Stimulated activated CD4-positive, alpha-beta T cell treated with anti-CD3 and anti-CD28 coated beads, Interleukin-1b, Interleukin-23, amount 100 ng/mL, for 1 hour (primary cell): ENCODE measurements at places on chromosomes 2 and 18.

DNA sequence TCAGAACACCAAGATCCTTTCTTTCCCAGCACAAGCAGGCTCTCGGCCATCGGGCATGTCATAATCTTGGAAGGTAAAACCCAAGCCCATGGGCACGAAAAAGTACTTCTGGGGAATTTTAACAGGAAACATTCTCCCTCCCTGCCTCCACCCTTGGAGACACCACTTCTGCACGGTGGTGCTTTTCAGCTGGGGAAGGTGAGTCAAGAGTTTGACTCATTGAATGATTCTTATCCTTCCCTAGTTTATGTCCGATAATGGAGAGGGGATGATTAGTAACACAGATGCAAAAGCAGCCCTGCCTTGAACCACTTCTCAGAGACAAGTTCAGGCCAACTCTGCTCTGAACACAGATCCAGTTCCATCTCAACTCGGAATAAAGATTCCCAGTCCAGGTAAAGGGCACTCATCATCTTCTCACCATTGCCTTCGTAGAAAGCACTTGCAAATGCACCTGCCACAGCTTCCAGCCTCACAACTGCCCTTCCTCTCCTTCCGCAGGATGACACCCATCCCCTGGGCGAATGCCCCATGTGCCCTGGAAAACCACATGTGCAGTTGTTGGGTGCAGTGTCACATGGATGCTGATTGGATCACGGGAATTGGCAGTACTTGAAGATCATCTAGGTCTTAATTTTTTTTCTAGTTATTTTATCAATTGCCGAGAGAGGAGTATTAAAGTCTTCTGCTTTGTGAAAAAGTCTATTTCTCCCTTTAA, 136.2 kb downstream of the PXDN start:
- DNase-seq, result no peak

GRCh38 chr2:73172963-73173362, 29.4 kb upstream of the NOTO start:
- DNase-seq, result peak; percentile 41

DNA sequence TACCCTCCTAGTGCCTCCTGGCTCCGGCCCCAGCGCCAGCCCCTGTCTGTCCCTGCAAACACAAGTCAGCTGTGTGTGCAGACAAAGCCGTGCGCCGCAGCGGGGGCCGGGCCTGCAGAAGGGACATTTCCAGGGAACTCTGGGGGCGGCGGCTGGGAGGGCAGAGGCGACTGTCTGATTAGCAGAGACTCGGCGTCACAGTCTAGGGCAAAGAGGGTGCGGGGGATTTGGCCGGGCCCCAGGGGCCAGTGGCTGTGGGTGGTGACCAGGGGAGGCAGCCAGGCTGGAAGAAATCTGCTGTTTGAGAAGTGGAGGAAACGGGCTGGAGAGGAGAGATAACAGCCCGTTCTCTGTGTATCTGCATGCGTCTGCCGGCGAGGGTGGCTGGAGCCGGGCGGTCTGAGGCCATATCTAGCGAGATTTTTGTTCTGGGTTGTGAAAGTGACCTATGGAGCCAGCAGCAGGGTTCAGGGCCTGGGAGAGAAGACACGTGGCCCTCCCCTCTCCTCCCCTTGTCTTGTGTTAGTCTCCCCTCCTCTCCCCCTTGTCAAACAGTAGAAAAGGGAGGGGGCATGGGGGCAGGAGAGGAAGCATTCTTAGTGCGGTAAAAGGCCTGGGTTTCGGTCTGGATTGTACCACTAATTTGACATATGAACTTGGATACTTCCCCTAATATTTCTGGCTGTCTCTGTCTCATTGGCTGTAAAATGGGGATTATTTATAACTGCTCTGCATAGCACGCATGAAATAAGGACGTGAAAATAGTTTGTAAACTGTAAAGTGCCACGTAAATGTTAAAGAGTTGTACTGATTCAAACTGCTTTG, 169.4 kb downstream of the SMAD7 start:
- no peak for DNase-seq

GRCh38 chr2:241863536-241863954, 4.9 kb upstream of the PDCD1 start:
- DNase-seq, result no peak

DNA sequence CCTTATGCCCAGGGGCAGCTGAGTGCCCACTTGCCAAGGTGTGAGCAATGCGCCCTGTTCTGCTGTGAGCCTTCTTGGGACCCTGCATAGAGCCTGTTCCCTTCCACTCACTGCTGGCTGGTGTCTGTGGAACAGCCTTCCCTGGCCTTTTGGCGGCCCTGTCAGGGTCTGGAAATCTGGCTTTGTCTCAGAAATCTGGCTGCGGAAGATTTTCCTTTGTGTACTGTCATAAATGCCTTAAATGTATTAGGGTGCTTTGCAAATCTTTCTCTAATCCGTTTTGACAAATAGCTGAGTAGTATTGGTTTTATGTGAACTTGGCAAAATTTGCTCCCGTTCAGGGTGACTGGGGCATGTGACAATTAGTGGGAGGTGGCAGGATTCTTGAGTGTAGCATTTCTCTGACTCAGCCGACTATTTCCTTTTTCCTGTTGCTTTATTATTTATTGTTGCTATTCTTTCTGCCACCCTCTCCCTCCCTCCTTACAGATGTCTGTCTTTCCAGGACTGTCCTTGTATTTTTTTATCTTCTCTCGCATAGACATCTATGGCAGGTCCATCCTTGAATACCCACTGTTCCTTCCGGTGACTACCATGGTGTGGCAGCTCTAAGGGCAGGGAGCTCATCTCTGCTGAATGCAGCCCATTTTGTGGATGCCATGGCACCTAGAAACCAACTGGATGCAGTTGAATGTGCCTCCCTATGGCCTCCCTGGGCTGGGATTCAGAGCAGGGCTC, 41.8 kb downstream of the LDLRAD4 start:
- no peak for DNase-seq

- no peak for DNase-seq
Observed at GRCh38 chr2:126881591-126881990, 17.1 kb upstream of the TEX51 start.

- DNase-seq, result no peak
Observed at GRCh38 chr2:239769554-239770245, 255.4 kb downstream of the NDUFA10 start.

GRCh38 chr2:185187421-185187820, 551.2 kb upstream of the FSIP2 start:
- no peak for DNase-seq

- no peak for DNase-seq
Observed at GRCh38 chr2:72043985-72044384, 103.7 kb downstream of the CYP26B1 start.

DNA sequence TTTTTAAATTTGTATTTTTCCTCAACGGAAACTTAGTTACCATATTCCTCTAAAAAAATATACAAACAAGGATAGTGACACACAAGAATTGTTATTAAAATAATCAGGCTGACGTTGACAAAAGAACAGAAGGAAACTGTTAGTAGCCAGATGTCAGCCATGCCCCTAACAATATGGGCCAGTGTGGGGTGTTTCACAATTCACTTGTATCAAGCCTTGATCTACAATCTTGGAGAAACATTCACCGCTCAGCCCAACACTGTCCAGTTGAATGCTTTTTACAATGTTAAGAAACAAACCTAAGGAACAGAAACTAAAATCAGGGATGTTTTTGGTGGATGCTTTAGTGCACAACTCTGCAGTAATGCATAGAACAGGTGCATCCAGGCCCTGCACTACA, 44.6 kb downstream of the TMEFF2 start:
- no peak for DNase-seq

DNA sequence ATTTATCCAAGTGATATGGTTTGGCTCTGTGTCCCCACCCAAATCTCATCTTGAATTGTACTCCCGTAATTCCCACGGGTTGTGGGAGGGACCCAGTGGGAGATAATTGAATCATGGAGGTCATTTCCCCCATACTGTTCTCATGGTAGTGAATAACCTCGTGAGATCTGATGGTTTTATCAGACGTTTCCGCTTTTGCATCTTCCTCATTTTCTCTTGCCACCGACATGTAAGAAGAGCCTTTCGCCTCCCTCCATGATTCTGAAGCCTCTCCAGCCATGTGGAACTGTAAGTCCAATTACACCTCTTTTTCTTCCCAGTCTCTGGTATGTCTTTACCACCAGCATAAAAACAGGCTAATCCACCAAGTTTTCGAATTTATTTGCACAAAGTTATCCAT, 20.3 kb upstream of the CHST10 start:
- no peak for DNase-seq

DNA sequence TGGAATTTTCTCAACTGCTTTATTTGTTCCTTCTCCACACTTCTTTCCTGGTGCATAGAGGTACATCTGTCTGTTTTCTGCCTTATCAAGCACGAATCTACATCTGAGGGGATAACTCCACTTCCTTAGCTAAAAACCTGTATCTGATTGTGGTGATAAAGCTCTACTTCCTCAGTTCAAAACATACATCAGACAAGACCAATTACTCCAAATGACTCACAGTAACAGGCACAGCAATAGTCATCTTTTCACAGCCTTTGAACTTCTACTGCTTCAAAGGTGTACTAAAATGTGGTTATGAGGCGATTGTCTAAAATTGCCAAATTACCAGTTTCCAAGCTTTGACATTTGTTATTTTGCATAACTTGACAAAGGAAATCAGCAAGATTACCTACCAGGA, 803.6 kb upstream of the ZEB2 start:
- DNase-seq, result no peak

GRCh38 chr2:44430342-44430741, 68.6 kb downstream of the CAMKMT start:
- DNase-seq, result no peak

DNA sequence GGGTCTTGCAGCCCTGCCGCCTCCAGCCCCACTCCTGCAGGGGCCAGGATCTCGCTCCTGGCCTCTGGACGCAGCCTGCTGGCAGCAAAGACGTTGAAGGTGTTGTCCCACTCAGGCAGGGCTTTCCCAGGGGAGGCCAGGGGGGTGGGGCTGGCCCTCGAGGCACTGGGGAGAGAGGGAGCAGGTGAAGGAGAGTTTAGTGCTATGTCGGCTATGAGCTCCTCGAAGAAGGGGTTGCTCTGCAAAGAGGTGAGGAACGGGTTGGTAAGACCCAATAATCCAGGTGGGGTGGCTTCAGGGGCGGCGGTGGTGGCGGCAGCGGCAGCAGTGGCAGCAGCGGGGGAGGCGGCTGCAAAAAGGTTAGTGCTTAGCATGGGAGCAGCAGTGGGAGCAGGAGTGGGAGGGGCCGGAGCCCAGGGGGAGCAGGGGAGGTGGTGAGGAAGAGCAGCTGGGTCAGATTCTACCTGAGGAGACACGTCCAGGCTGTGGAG, 9.7 kb upstream of the SFXN5 start:
- DNase-seq, result no peak

- no peak for DNase-seq
Observed at GRCh38 chr2:48162742-48163141, 256.4 kb upstream of the FBXO11 start.

DNA sequence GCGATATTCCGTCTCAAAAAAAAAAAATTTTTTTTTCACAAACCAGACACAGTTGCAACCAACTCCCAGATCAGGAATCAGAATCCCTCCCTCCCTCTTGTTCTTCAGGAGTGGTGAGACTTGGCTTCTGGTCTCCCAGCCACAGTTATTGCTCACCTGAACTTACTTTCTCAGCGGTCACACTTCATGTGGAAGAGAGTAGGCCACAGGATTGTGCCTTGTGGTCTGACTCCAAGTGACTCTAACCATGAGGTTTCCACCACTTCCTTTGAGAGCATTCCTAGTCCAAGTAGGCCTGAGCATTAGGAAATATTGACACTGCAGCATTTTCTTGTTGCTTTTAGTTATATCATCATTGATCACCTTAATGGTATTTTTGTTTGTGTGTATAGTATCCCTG, 12.1 kb downstream of the FMNL2 start:
- DNase-seq, result no peak

DNA sequence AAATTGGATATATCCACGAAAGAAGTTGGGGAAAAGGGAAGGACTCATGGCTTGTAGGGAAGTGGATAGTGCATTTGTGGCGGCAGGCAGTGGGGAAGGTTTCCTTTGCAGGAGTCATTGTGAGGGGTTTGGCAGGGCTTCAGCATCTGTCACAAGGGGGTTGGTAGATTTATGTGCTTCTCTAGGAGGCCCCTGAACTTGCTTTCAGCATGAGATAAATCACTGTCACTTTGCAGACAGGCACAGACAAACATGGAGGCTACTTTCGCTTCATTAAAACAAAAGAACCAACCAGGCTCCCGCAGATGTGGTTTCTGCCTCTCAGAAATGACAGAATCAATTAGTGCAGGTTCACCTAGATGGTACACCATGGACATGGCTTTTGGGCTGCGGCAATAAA, 340.7 kb downstream of the TGIF1 start:
- no peak for DNase-seq

GRCh38 chr2:73253901-73254300, 19.8 kb downstream of the CCT7 start:
- DNase-seq, result no peak

DNA sequence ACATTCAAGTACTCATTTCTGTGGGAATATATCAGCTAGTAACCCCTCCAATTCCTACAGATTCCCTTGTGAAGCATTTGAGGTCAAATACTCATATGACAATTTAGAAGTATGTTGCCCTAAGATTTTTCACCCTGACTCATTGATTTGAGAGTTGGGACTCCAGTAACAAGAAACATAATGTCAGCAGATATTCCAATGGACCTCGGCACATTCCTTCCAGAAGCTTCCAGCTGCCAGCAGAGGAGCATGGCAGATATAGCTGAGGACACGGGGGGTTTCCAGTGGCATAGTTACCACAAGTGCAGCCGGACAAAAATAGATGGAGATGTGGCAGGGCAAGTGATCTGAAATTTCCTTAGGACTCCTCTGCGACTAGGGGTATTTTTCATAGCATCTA, 101.9 kb upstream of the ARHGAP28 start:
- DNase-seq, result no peak

DNA sequence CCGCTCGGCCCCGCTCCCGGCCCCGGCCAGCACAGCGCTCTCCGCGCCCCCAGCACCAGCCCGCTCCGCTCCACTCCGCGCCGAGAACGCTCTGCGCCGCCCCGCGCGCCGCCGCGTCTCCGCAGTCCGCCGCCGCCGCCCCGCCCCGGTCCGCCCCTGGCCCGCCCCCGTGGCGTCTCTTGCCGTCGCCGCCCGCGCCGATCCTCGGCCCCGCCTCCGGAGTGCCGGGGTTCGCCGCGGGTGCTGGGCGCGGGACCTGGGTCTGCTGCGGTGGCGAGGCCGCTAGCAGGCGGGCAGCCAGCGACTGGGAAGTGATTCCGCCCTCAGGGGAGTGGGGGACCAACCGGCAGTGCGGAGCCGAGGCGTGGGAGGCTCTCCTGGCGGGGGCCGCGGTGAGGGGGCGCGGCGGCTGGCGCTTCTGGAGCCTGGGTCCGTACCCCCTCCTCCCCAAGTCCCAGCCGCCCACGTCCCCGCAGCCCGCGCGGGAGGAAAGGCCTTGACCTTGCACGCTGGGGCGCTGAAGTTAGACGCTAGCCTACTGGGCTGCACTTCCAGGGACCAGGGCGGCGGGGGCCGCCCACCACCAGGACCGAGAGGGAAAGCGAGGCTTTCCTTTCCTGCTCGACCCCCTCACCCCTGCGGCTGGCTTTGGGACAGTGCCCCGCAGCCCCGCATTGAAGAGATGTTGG, at the start of gene HS6ST1:
TSS of gene HS6ST1 (minus strand) at position 93 of the 689 bp plus-strand sequence. CDS start 305 bp downstream, outside the sequence.
- DNase-seq, result peak; percentile 90

GRCh38 chr2:130286983-130287655, 55.6 kb upstream of the IMP4 start:
- no peak for DNase-seq
